AG09309 (cell line): ENCODE measurements at places on chromosomes 3 and 15.

- no peak for DNase-seq
These were observed 45.1 kb downstream of the APH1B start for GRCh38 chr15:63322541-63322940.

- DNase-seq, result peak; percentile 78
These were observed 110.7 kb upstream of the CDIN1 start for GRCh38 chr15:36468746-36469145.

DNA sequence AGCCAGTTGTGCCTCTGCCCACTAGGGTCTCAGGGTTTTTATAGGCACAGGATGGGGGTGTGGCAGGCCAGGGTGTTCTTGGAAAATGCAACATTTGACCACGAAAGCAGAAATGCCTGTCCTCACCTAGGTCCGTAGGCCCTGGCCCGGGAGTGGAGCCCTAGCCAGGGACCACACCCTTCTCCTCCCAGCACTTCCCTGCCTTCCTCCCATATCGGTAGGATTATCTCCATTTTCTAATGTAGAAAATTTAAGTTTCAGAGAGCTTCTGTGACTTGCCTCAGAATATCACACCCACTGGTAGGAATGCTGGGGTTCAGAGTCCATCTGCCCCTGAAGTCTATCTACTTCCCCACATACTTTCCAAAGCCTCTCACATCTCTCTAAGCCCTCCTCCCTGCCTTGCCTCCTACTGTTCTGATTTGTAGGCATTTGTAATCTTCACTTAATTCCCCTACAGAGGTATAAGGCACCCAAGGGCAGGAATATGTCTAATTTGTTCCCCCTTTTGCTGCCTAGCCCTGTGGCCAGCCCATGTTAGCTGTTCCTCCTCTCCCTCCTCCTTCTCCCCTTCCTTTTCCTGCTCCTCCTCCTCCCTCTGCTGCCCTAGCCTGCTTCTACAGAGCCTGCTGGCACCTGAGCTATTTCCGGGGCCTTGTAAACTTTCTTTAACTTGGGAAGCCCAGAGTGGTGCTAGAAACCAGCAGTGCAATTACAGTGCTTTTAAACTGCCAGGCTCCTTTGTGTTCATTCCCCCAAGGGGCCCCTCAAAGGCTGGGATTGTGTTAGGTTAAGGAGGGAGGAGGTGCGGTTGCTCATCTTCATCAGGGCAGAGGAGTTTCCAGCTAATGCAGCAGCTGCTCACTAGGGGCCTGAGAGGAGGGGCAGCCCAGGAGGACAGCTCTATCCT lies 71.1 kb downstream of the MRPL46 start:
- DNase-seq, result no peak

DNA sequence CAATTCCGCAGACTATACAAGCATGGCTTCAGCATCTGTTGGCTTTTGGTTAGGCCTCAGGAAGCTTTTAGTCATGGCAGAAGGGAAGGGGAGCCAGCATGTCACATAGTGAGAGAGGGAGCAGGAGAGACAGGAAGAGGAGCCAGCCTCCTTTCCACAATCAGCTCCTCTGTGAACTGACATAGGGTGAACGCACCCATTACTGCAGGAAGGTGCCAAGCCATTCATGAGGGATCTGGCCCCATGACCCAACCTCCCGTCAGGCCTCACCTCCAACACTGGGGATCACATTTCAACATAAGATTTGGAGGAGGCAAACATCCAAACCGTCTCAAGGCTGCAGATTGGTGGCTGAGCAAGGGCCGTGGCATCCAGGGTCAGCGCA lies 106.3 kb downstream of the LRRK1 start:
- DNase-seq, result no peak

DNA sequence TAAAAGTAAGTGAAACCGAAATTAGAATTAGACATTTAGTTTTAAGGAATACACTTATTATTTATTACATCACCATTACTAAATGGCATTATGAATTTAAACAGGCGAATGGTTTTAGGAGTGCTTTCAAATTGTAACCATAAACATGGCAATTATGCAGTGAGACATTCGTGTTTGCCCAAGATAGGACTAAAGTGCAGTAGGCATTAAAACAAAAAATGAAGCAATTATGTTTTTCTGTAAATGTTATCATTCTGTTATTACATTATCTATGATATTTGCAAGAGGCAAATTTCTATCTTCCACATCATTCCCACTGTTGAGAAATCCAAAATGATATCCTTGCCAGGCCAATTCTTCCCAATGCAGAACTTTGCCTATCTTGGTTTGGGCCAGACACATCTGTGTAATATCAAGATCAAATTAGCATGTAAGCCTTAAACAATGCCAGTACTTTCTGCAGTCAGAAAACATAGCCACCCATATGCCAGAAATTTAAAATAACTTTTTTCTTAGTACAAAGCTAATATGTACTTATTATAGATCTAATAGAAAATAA lies 156.9 kb downstream of the ATP8B4 start:
- peak; percentile 10 for DNase-seq

GRCh38 chr3:72844436-72844993 lies 3.7 kb downstream of the SHQ1 start:
- no peak for DNase-seq

GRCh38 chr3:186283651-186284348 lies 78.2 kb downstream of the DGKG start:
- DNase-seq, result peak; percentile 28

DNA sequence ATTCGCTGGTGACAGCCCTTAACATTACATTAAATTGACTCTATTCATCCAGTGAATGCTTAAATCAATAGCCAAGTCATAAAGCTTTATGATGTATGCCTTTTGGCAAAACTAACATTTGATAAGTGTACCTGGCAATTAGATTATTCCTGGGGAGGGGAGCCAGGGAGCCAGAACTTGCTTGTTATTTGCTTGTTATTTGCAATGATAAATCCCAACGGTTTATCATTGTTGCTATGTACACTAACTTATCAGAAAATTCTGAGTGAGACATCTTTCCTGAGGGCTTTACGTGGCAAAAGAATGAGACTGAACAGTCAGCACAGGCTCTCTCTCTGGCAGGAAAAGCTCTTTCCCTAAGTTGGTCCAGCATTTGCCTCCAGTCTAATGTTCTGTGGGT lies 35.8 kb upstream of the FBN1 start:
- DNase-seq, result peak; percentile 50

DNA sequence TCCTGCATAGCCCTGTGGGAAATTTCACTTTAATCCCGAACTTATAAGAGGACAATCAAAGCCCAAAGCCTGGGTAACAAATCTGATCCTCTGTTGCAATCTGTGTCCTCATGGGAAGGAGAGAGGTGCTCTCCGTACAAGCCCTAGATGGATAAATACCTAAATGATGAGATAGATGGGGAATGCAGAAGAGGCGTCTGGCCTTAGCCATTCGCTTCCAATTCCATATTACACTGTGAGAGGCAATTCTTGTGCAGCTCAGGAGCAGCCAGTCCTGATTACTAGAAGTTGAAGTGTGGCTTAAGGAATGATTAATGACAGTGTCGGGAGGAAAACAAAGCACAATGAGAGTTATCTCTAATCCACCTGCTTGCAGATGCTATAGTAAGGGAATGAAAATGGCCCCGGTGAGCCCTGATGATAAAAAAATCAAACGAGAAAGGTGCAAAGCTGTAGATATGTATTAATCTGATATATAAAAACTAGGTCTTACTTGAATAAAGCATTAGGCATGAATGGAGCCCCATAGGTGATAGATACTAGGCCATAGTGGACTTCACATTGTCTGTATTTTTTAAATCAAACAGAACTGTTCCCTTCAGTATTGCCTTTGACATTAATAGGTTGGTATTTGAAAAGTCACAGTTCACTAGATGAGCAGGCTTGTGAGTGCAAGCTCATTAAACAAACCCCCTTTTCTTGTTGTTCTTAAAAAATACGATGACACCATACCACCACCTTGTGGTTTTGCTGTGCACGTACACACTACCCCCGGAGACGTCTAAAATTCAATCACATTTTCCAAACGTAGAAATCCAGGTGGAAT lies 54.2 kb upstream of the TMCO5A start:
- no peak for DNase-seq

- no peak for DNase-seq
These were observed 20.3 kb downstream of the XXYLT1 start for GRCh38 chr3:195250473-195251251.

- DNase-seq, result no peak
These were observed 658.7 kb downstream of the SQOR start for GRCh38 chr15:46293550-46293949.
